Stimulated activated CD4-positive, alpha-beta T cell treated with anti-CD3 and anti-CD28 coated beads, TNF-alpha, amount 100 ng/mL, for 1 hour (primary cell): ENCODE measurements at places on chromosomes 5 and 9.
A peak's percentile ranks its signal among the peaks of the same experiment; 100 is the strongest.

DNA sequence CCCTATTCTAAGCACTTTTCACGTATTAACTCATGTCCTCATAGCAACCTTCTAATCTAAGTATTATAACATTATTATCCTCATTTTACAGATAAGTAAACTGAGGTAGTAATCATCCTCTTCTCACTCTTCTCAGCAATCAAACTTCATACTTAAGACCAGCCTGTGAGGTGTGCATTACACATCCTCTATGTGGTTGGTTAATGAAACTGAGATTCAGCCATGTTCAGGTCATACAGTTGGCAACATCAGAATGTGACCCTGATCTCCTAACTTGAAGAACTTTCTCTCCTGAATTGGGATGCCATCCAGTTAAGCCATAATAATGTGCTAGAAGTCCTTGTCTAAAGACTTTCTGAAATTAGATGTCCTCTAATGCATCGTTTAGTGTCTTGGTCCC lies 275.1 kb upstream of the ANKRD55 start:
- DNase-seq = no peak

DNA sequence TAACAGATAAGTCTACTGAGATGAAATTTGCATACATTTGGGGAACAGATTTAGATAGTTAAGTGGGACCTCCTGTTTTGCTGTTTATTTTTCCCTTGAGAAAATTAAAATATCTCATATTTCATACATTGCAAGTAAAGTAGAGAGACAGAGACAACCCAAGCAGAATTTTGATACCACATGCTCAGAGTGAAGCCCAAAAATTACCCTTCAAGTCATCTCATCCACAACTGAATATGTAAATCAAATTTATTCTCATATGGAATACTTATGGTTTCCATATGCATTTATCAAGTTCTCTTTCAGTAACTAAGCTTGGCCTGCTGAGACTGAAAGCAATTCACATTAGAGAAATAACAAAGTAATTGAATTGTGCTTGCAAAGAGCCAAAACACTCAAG lies 474.4 kb downstream of the SEMA5A start:
- no peak for DNase-seq

- no peak for DNase-seq
Observed at GRCh38 chr5:132640613-132641012, 17.4 kb upstream of the IL13 start.

- no peak for DNase-seq
Observed at GRCh38 chr5:43729846-43730478, 127.0 kb downstream of the NNT start.

- DNase-seq = no peak
Observed at GRCh38 chr5:26193626-26194025, 844.8 kb downstream of the CDH9 start.

DNA sequence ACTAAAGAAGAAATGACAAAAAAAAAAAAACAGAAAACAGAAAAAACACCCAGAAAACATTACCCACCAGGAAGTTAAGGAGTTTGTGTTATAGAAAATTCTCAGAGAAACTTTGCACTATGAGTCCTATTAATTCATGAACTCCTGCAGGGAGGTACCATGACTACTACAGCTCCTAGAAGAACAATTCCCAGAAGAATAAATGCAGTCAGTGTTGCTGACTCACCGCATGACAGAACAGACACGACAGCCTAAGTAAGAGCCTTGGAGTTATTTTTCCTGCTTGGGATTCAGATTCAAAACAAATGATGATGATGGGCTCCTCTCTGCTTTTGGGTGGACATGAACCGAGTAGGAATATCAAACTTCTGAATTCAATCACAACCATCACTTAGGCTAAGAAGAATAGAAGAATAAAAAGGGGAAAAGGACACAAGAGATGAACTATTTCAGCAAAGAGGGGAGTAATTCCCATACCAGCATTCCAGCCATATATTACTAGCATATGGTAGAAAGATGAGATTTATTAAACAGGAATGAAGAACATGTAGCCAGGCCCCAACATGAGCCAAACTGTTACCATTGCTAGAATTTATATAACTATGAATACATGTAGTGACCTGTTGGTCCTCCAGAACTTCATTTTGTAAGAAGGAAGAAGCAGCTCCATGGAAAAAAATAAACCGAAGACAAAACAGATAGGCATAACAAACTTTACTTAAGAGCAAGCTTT lies 209.6 kb upstream of the PDE4D start:
- no peak for DNase-seq

- DNase-seq = no peak
Observed at GRCh38 chr9:129962451-129962864, 80.5 kb downstream of the FNBP1 start.

- DNase-seq = no peak
Observed at GRCh38 chr9:117704024-117704575, at the start of gene TLR4. Gene TLR4 (plus strand): TSS chr9:117704403. CDS start chr9:117704473, 70 bp downstream.

GRCh38 chr5:135112008-135112725 lies 78.1 kb upstream of the PITX1 start:
- no peak for DNase-seq

GRCh38 chr5:16507716-16508115 lies 42.1 kb upstream of the ZNF622 start:
- no peak for DNase-seq

DNA sequence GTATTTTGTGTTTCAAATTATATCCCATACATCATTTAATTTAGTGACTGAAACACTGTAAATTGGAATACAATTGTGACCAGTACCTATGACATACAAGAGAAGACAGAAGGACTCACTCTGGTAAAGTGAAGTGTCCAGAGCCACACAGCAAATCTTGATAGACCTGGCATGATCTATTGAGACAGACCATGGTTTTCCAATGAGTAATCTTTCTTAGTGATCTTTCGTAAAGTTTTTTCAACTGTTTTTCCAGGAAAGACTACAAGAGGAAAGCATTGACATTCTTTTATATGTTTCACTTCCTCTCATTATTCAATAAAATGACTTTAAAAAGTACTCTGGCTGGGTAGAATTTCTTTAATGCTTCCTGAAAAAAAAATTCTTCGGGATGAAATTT lies 43.3 kb upstream of the ALDH1A1 start:
- no peak for DNase-seq

GRCh38 chr9:19154135-19154612 lies 26.9 kb upstream of the PLIN2 start:
- DNase-seq = no peak

DNA sequence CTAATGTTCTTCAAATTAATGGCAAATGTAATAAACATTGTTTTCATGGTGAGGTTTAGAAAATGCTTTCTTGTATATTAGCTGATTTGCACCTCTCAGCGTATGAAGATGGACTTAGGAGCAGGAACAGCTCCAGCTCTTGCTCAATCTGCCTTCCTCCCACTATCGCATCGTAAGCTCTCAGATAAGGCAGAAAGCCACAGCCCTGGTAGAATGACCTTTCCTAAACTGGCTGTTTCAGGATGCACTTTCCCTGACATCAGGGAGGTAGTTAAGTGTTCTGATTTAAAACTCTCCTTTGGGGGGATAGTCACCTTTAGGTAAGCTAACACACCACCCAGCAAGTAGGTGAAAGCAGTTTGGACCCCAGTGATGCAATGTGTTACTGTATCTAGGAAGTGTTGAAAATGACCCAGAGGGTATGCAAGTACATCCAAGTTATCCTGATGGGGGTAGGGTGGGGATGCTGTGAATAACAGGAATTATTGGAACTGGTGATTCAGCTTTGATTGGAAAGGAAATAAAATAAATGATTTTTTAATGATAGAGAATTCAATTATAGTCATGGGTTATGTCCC lies 72.3 kb downstream of the LMNB1 start:
- DNase-seq = no peak

DNA sequence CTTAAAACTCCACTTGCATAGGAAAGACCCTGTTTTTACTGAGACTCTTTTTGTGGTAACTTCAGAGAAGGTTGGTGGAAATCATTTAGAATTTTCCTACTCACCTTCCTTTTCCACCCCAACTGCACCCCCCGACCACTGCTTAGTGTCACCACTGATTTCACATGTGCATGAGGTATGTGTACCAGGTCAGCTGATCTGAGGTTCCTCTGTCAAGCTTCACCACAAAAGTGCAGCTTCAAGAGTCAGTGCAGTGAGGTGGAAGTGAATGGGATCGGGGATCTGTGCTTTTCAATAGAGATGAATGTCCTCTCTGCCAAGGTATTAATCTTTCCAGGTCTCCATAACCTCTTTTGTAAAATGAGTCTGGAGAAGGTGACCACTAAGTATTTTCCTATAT lies 260.5 kb upstream of the WWC1 start:
- DNase-seq = no peak

DNA sequence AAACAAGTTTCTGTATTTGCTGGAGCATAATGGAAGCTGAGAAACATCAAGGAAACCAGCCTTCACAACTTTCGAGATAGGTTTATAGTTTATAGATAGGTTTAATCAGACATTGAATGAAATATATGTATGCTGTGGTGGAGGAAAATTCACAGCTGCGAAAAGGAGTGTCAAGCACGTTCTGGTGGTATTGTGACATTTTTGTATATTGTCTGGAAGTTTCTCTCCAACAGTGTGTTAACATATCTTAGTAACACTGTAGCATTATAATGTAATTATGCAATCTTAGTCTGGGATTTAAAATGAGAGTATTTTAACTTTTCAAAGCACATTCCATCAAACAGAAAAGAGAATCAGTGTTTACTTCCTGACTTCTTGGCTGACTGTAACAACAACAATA lies 50.0 kb downstream of the FCHO2 start:
- DNase-seq = no peak

GRCh38 chr9:33818167-33818846 lies 1.3 kb downstream of the UBE2R2 start:
- peak; percentile 23 for DNase-seq

DNA sequence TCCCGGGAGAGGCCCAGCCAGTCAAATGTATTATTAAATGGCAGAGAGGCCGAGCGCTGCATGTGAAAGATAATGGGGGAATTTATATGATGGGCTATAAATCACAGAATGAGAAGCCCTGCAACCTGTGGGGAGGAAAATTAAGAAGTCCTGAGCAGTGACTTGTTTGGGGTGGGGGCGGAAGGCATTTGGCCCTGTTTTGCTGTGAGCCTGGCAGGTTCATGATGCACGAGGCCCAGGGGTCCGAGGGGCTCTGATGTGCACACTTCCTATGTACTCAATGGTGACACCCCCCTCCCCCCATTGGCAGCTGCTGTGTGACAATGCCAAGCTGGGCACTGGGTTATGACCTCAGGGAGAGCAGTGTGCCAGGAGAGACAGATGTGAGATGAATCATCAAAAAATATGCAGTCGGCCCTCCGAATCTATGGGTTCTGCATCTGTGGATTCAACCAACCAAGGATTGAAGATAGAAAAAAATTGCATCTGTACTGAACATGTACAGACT lies 13.7 kb upstream of the DAB2IP start:
- DNase-seq = no peak

- DNase-seq = no peak
Observed at GRCh38 chr5:92907938-92908606, 672.9 kb downstream of the NR2F1-AS1 start.

GRCh38 chr9:110346325-110346724 lies 8.7 kb upstream of the TXNDC8 start:
- no peak for DNase-seq

GRCh38 chr5:130102960-130103359 lies 198.7 kb downstream of the CHSY3 start:
- no peak for DNase-seq

GRCh38 chr9:27473111-27473529 lies 51.0 kb upstream of the IFNK start:
- DNase-seq = no peak

GRCh38 chr5:116876240-116876840 lies 301.7 kb upstream of the SEMA6A start:
- no peak for DNase-seq

GRCh38 chr5:144405991-144406390 lies 235.3 kb downstream of the KCTD16 start:
- no peak for DNase-seq
